HCT116 (cell line): ENCODE measurements at places on chromosomes 5 and 9.

GRCh38 chr5:3104429-3105060 is 353.1 kb upstream of the IRX2 start:
- DNase-seq: no peak

GRCh38 chr5:14730466-14730865 is 65.9 kb downstream of the OTULIN start:
- no peak for DNase-seq

- DNase-seq: no peak
Observed at GRCh38 chr9:116497095-116497890, 189.8 kb upstream of the TRIM32 start.

DNA sequence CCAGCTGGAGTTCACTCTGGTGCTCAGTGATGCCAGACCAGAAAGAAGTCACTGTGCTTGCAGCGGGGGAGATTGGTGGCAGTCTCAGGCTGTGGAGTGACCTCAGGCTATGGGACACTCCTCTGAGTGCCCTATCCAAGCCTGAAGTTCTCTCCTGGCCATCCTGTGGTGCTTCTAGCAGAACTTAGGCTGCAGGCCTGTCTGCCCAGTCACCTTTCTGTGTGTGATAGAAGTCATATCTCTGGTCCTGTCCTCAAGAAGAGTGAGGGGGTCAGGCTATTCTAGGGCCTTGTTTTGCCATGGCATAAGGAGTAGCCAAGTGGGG is 9.3 kb downstream of the PDLIM4 start:
- no peak for DNase-seq

DNA sequence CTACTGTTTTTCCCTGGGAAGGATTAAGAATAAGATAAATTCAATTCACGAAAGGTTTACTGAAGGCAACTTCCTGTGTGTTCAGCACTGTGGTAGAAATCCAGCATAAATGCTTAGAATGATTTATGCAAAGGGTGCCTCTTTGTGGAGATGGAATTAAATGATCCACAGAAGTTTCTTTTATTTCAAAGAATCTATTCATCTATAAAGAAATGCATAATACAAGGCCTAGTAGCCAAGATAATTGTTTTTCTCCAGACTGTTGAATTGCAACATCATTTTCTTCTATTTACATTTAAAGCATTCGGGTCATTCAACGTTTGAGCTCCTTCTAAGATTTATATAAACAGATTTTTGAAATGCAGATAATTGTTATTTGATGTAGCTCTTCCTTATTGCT is 138.8 kb upstream of the NFIL3 start:
- no peak for DNase-seq

- DNase-seq: no peak
Observed at GRCh38 chr9:95004411-95005277, 278.1 kb downstream of the AOPEP start.

DNA sequence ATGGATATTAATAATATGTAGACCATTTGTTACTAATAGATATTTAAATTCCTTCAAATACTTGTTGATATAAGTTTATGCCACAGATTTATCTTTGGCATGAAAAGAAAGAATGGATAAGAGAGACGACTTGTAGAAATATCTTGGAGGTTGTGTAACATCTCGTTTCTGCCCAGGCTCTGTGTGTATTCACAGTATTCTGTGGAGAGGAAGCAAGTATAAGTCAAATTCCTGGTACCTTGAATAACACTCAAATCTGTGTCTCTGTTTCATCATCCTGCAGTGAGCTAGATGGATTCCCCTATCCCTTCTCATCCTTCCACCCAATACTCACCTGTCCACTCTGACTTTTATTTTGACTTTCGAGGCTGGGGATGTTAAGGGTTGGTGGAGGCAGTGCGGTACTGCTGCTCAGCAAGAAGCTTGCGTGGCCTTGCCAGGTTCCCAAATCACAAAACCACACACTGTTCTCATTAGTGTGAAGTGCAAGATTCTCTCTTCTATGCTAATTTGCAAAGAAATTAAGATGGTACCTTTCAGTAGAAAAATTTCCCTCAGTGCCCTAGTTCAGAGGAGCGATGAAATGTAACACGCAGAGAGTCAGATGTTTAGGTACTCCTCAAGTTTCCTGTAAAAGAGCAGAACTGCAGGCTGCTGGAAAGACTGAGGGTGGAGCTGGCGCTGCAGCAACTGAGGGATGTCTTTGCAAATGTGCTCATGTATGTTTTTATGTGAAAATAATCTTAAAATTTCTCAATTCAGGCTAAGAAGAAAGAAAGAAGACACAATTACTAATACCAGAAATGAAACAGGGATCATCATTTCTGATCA is 42.6 kb upstream of the ANKRD18A start:
- DNase-seq: no peak
